ENCODE measurements at places on chromosomes 12 and 14.

DNA sequence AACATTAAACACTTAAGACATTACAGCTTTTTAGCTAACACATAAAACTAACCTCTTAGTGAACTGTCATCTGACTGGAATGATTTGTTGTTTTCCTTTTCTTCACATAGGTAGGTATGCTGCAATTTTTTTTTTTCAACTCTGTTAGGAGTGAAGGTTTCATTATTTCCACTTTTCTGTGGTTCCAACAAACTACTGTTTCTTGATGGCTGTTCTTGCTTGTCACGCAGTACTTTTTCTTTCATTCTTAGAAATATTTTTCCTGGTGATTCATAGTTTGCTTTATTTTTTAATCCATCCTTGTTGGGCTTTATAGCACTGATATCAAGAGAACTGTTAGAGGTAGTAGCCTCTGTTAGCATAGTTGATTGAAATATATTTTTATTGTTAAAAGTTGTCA, 6.3 kb downstream of the MIS18BP1 start:
- no peak for DNase-seq

DNA sequence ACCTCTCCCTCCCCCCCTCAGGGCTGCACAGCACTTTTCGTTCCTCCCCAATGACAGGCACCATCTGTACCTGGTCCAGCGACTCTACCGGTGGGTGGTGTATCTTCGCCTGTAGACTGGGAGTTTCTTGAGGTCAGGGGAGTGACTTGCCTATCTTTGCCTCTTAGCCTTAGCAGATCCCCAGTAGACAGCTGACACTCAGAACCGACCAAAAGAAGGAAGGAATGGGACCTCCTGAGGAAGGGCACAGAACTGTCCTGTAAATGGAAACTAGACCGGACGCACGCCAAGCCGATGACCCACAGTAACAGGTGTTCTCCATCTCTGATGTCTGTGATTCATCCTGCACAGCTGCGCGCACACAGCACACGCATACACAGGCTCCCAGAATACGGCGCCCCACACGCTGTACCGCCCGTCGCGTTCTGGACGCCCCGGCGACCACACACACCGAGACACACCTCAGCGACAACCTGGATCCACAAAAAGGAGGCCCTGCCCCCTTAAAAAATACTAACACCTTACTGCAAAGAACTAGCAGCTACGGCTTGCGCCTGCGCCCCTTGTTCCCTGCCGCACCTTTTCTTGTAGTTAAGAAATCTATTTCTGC, 673 bp upstream of the TTC9 start:
- DNase-seq: no peak

- no peak for DNase-seq
Observed at GRCh38 chr12:178829-179109, 35.2 kb downstream of the SLC6A12 start.

DNA sequence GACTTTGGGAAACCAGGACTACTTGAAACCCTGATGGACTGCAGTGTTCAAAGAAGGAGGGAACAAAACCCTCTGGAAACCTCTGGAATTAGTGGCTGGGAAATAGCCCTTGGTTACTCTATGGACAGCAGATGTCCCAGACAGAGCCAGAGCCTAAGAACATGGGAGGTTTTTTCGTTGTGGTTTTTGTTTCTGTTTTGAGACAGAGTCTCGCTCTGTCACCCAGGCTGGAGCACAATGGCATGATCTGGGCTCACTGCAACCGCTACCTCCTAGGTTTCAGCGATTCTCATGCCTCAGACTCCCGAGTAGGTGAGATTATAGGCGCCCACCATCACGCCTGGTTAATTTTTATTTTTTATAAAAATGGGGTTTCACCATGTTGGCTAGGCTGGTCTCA, 1378.7 kb downstream of the AACS start:
- DNase-seq: no peak

- DNase-seq: no peak
Observed at GRCh38 chr12:79033788-79034187, 169.2 kb downstream of the SYT1 start.

DNA sequence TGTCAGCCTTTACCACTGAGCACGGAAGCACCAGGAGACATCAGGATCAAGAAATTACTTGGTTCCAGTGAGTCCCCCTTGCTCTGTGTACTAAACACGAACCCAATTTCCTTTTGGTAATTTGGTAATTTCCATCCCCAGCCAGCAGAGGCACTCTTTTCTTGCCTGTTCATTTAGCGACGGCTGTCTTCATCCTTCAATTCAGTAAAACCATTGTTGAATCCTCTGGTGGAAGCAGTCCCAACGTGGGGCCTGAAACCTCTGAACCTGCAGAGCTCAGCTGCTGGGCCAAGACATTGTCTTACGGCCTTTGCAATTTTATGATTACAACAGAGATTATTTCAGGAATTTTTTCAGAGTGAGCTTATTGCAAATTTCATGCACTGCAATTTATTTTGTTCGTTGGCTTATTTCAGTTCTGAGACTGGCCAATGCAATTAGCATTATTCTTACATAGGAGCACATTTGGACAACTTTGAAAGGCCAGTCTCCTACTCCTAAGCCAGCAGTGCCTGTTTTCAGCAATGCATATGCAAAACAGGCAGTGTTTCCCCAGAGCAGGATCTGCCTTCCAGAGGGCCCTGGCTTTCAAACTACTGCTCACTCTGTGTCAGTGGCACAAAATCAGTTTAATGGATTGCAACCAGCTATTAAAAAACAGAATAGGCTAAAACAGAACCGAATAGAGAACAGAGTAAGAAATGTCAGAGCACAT, 372.9 kb upstream of the TMEM132C start:
- no peak for DNase-seq

DNA sequence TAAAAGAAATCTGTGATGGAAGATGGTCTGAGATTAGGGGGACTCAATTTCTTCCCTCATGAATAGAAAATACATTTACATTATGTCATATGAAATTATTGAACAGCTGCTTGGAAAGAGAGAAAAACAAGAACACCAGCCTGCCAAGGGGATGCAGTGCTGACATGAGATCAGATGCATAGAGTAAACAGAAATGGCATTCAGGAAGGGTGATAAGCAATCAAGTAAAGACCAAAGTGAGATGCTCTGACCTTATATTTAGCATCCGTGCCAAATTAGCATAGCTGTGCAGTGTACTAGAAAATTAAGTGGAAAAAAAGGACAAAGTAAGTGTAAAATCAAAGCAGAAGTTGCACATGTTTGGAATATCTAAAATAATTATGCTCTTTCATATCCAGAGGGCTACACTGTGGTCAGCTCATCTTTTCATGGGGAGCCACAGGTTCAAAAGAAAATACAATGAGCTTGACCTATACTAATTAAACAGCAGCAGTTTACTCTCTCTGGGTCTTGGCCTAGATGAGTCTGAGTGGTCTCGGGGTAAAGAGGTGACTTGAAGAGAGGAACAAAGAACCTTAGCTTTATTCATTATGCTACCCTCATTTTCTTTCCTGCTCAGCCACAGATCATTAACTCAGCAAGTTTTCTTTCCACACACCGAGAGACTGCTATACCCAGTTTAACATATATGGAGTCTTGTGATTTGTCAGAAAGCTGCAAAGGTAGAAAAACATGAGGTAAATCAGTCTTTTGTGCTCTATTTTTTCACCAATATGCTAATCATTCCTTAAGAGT, 359.4 kb upstream of the FOXG1 start:
- DNase-seq: no peak

DNA sequence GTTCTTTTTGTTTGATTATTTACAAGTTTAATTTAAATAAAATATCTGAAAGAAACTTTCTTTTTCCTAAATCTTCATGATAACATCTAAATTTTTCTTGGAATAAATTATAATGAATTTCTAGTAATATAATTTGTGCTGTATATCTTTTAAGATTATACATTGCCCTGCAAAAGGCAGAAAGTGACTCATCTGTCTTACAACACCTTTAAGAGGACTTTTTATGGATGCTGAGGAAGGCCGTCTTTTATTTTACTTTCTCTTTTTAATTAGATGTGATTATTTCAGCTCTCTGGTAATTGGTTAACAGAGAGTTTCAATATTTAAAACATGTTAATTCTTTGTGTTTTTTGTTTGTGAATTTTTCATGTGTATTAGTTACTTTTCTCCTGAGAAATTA, 598.4 kb downstream of the RPL10L start:
- no peak for DNase-seq

DNA sequence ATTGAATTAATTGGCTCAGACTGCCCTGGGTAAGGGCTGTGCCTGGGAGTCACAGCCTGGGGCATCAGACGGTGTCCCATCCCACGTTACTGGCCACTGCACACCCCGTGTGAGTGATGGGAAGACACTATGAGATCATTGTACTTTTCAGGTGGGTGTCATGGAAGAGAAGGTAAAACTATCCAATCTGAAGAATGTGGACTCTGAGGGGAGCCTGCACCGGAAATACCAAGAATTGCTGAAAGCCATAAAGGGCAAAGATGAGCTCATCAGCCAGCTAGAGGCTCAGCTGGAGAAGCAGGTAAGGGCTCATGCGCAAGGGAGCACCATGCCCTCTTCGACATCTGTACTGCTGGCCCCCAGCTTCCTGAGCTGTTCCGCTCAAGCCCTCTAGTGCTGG, 24.0 kb downstream of the PLEKHH1 start:
- no peak for DNase-seq

DNA sequence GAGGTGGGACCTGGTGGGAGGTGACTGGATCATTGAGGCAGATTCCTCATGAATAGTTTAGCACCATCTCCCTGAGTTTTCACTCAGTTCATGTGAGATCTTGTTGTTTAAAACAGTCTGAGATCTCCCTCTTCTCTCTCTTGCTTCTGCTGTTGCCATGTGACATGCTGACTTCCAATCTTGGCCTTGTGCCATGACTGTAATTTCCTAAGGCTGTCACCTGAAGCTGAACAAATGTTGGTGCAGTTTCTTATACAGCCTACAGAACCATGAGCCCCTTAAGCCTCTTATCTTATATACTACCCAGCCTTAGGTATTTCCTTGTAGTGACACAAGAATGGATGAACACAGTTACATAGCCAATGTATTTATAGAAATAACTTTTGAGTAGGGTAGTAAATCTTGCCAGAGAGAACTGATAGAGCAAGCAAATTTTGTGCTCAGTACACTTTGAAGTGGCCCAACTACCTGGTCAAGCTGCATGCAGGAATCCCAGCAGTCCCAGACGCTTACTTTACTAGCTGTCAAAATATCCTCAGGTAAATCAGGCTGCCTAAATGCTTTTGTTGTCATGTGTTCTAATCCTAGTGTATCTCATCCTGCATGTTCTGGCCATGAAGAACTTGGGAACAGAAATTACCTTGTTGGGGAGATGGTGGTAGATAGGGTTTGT, 445.6 kb upstream of the MIS18BP1 start:
- DNase-seq: no peak

GRCh38 chr12:127623362-127623761, 643.6 kb upstream of the TMEM132C start:
- no peak for DNase-seq

DNA sequence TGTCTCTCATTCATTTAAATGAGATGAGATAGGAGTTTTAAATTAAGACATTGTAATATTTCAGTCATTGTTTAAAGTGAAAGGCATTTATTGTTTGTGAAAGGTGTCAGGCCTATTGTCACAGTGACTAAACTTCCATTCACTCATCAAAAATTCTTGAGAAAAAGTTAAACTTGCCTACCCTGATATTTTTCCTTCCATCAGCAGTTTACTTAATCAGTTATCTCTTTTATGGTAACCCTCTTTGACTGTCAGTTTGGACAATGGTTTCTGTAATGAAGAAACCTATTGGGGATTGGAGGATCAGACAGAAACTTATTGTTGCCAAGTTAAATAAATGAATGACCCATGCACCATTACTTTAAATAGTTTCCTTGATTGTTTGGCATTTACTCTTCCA, 241.6 kb downstream of the NUBPL start:
- DNase-seq: no peak

DNA sequence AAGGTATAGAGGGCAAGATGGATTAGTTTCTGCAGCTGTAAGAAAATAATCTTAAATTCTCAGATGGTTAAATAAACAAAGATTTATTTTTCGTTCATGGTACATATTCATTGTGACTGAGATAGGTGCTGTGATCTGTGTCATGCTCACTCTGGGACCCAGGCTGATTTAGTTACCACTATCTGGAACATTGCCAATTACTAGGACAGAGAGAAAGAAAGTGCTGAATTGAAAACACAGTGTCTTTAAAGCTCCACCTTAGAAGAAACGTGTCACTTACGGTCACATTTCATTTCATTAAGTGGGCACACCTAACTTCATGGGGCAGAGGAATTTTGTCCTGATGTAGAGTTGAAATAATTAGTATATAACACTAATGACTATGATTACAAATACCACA, 430.0 kb downstream of the CCDC91 start:
- DNase-seq: no peak

DNA sequence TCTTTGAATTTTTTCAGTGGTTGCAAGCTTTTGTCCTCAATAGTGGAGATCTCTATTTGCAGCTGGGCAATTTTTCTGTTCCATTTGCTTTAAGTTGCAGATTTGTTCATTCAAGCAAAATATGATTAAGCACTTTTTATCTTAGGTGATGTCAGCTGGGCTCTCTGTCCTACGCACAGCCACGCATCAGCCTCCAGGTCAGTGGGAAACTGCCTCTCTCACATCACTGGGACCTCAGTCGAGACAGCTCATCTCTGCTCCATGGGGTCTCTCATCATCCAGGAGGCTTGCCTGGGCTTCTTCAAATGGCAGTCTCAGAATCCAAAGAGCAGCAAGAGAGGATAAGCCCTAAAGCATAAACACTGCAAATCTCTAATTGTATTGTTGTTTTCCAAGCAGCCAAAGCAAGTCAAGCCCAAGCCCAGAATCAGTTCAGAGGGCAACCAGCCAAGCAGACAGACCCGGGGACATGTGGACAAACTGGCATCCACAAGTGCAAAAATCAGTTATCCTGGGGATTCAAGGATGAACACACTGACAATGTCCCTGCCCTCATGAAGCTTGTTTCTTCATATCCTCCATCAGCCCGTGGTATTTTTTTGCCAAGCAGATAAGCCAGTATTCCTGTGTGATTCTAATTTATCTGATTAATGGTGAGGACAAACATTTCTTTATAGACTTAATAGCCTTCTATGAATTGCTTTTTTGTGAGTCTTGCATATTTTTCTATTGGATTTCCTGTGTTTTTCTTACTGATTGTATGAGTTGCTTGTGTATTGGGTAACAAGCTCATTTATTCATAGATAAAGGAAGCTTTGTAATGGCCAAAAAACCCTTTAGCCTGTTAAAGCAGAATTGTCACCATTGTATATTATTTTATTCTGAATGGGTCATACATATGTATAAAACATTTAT, 262.5 kb downstream of the GXYLT1 start:
- DNase-seq: no peak

DNA sequence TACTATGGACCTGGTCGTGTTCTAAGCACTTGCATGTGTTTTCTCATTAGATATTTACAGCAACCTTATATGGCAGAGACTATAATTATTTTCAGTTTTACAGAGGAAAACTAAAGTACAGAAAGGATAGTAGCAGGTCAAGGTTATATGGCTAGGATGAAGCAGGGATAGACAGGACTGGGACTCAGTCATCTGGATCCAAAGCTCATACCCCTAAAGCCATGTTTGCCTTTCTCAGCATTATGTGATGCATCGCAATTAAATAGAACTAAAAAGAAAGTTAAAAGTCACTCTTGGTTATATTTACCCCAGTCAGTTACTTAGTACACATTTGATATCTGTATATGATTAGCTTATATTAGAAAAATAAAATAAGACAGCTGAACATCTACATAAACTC, 13.3 kb downstream of the LIN7A start:
- DNase-seq: no peak
